HuH-7.5 (cell line): ENCODE measurements at places on chromosomes 3 and 15.

DNA sequence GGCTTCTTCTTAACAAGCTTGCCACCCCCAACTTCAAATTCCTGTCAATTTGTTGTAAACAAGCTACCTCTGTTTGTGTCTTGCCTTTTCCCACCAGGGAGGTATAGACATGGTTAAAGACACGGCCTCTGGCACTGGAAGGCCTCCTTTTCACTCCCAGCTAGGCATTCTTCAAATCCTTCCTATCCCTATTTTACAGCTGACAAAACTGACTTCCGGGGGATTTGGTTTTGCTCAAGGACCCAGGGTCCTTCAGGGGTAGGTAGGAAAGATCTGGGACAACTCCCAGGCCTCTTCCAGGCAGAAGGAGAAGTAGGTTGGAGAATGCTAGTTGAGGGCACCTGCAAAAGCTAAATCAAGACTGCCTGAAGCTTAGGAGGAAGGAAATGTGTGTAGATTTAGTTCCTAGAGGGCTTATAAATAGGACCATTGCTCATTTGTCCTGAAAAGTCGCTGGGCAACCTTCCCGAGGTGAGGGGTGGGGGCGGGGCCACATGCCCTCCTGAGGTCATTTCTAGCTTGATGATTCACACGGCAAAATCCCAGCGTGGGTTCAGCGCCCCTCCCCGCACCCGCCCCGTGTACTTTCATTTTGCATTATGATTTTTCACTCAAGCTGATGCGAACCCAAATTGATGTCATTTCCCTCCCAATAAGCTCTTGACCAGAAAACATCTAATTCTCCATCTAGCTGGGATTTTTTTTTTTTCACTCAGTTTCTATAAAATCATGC is 365.5 kb downstream of the SHQ1 start:
- peak; percentile 16 for DNase-seq

DNA sequence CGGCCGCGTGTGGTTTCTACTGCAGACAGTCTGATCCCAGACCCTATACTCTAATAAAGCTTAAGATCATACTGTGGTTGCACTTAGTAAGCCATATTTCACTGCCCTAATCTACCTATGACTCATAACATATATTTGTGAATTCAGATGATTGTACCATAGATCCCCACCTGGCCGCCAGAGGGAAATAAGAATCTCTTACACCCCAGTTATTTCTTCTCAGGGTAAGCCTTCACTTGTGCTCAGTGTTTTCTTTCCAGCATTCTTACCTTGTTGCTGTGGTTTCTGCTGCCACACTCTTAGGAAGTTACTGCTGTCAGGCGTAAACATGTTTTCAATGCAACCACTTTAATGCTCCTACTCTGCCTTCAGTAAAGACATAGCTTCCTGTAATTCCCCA is 105.9 kb downstream of the B3GALNT1 start:
- DNase-seq: no peak

- no peak for DNase-seq
These were observed 7.8 kb downstream of the FEZF2 start for GRCh38 chr3:62365391-62366125.

GRCh38 chr3:149898771-149899170 is 71.9 kb downstream of the PFN2 start:
- DNase-seq: no peak

DNA sequence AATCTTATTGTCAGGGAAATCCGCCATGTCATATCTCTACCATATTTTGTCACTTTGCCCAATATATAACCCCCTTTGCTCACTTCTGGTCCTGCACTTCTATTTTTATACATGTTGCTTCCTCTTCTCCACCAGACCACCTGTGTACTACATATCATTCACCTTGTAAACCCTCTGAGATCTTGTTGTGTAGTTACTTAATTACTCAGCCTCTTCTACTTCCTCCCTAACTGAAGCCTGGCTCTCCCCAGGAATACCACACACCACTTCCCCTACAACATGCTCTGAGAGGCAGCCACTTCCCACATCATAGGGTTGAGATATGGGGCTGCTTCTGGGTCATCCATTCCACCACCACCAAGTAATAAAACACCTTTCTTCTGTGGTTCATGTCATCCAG is 10.0 kb downstream of the HEXA start:
- DNase-seq: no peak

DNA sequence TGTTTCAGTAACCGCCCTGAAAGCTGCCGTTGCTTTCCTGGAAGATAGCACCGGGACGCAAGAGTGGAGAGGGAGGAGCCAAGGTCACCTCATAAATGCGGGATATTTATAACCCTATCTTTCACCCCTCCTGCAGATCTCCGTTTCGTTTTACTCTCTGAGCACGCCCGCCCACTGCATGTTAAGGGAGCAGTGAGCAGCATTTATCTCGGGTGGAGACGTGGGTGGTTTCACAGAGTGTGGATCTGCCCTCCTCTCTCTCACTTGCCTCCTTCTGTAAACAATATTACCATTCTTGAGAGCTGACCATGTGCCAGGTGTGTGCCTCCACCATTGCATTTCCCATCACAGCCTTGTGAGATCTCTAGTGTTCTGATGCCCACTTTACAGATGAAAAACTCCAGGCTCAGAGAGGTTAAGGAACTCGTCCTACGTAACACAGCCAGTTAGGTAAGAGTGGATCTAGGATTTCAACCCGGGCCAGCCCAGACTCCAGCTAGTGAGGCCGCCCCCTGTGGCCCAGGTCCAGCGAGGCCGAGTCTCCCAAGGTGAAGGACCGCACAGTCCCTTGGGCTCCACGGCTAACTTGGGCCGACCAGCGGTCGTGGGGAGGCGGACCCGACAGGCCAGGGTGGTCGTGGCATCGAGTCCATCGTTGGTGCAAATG is 16.9 kb upstream of the SEMA4B start:
- peak; percentile 84 for DNase-seq

- DNase-seq: no peak
These were observed 138.5 kb upstream of the HES1 start for GRCh38 chr3:193997228-193998122.

- peak; percentile 17 for DNase-seq
These were observed 24.6 kb upstream of the RSL24D1 start for GRCh38 chr15:55221090-55222011.

GRCh38 chr3:41001556-41001955 is 197.7 kb upstream of the CTNNB1 start:
- no peak for DNase-seq

DNA sequence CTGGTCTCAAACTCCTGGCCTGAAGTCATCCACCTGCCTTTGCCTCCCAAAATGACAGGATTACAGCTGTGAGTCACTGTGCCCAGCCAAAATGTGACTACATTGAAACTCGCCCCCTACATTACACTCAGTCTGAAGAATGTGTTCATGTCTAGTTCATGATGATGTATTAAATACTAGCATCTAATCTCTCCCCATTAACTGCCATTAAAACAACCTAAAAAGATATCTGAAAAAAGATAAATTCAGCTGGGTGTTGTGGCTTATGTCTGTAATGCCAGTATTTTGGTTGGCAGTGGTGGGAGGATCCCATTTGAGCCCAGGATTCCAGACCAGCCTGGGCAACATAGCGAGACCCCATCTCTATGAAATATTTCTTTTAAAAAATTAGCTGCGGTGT is 159.4 kb downstream of the PCCB start:
- no peak for DNase-seq

- DNase-seq: no peak
These were observed 372.6 kb downstream of the NR2F2 start for GRCh38 chr15:96703091-96703490.

- no peak for DNase-seq
These were observed 72.5 kb downstream of the WWTR1 start for GRCh38 chr3:149585401-149585726.

GRCh38 chr3:101998256-101998926 is 149.1 kb downstream of the NFKBIZ start:
- DNase-seq: no peak

DNA sequence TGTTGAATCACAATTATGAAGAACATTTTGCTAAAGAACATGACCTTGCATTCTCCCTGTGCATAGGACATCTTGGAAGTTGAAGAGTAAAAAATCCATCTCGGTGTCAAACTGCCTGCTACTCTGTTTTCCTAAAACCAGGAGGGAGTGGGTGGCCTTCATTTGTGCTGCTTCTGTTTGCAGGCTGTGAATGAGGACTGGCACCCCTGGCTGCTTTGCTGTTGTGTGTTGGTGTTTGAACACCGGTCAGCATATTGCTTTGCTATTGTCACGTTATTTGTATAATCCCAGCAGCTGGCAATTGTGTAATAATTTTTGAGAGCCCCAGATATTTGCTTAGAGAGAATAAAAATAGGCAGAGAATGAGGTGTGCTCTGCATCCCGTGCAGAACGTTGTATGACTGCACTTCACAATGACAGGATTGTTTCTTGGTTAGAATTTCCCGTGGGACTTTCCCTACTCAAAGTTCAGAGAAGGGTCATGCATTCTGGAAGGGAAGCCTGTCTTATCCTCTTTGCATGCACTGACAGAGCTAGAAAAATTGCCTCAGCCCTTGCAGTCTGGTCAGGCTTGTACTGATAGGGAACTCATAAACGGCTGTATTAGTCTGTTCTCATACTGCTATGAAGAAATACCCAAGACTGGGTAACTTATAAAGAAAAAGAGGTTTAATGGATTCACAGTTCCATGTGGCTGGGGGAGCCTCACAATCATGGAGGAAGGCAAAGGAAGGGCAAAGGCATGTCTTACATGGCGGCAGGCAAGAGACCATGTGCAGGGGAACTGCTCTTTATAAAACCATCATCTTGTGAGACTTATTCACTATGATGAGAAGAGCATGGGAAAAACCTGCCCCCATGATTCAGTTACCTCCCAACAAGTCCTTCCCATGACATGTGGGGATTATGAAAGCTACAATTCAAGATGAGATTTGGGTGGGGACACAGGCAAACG is 16.3 kb downstream of the SV2B start:
- DNase-seq: no peak

DNA sequence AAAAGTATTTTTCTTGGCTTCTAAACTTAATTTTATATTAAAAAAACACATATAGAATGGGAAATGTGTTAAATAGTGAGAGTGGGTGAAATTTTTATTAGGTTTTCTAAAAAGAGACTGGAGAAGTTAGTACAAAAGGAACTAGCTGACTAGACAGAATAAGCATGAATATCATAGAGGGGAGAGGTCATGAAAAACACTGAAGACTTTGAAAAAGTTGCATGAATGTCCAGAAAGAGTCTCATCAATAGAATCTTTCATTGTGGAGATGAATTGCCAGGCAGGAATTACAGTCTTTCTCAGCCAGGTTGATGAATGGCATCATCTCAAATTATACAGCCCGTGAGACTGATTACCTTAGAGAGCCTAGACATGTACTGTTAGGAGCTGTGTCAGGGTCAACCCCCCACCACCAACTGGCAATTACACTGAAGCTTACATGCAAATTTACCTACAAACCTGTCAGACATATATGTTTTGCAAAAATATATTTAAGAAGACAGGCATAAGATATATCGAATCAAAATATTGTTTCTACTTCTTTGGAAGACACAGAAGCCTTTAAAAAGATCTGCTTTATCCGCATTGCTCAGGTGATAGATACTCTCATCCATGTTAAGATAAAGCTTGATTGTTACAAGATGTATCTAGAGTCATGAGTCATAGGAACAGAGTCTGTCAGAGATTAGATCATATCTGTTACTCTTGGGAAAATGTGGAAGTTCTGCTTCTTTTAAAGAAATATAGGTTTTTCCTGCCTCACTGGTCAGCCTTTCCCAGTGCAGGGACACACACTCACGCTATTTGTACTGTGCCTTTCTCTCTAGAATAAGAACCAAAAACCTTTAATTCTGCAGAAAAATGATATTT is 34.8 kb upstream of the PFN2 start:
- DNase-seq: no peak

DNA sequence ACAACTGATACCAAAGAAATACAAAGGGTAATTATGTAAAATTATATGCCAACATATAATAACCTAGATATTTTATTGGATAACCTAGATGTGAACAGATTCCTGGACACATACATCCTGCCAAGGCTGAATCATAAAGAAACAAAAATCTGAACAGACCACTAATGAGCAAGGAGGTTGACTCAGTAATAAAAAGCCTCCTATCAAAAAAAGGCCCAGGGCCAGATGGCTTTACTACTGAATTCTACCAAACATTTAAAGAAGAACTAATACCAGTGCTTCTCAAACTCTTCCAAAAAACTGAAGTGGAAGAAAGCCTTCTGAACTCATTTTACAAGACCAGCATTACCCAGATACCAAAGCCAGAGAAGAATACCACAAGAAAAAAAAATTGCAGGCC is 32.4 kb downstream of the THBS1 start:
- DNase-seq: no peak

DNA sequence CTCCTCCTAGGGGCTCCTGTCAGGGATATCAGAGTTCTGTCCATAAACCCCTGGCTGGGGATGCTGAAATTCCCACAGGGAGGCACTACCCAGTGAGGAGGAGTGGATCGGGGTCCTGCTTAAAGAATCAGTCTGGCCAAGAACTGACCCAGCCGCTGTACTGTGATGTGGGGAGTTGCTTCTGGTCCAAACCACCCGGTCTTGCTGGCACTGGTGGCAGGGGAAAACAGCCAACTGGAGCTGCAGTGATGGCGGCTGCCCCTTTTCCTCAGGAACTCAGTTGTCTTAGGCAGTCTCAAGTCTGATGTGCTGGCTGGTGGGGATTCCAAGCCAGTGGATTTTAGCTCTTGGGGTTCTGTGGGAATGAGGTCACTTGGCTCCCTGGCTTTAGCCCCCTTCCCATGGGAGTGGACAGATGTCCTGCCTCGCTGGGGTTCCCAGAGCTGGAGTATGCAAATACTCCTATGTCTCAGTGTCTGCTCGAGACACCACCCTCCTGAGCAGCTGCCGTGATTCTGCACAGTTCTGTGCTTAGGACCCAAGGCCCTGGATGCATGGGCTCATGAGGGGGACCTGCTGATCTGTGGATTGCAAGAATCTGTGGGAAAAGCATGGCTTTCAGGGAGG is 97.1 kb downstream of the SLC25A26 start:
- no peak for DNase-seq

- DNase-seq: no peak
These were observed 215.3 kb downstream of the FAM43A start for GRCh38 chr3:194900854-194901522.

DNA sequence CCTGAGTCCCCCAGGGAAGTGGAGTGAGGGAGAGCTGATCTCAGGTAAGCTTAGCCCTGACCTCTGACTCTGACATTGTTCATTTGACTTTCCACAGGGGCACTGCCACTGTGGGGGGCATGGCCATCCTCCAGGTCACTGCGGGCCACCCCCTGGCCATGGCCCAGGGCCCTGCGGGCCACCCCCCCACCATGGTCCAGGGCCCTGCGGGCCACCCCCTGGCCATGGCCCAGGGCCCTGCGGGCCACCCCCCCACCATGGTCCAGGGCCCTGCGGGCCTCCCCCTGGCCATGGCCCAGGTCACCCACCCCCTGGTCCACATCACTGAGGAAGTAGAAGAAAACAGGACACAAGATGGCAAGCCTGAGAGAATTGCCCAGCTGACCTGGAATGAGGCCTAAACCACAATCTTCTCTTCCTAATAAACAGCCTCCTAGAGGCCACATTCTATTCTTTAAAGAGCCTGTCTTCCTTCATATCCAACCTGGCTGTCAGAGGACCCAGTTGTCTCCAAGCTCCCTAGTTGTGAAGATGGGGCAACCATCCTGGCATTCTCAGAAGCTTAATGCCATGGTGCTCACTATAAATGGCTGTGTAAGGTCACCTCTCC is 1.9 kb upstream of the DISP2 start:
- no peak for DNase-seq
